ENCODE measurements at places on chromosomes 2 and 18.
A peak's percentile ranks its signal among the peaks of the same experiment; 100 is the strongest.

GRCh38 chr2:65566617-65567016 is 134.2 kb upstream of the SPRED2 start:
- H3K27me3 ChIP-seq: no peaks in the 10 kb centered on the region
- no peaks in the 10 kb centered on the region for H3K4me1 ChIP-seq
- no peaks in the 10 kb centered on the region for H3K36me3 ChIP-seq
- no peak for DNase-seq
- no peak overlapping the region for H3K27ac ChIP-seq

DNA sequence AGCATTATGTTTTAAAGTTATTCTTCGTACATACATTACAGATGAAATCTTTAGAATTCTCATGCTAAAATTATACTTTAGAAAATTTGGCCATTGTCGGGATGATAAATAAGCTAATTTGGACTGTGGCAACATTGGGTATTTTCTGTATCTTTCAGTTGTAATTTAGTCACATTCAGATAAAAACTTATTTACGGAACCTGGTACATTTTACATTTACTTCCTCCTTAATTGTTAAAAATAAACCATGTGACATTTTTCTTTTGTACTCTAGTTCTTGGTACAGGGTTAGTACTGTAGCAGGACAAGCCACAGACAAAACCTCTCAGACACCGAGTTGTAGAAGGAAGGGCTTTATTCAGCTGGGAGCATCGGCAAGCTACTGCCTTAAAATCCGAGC is 4.2 kb downstream of the CNDP2 start:
- H3K4me1 ChIP-seq: peaks cover 59% of the 10 kb centered on the region
- peak overlapping the region; percentile 91 for H3K4me3 ChIP-seq
- H3K27me3 ChIP-seq: no peaks in the 10 kb centered on the region

- no peak overlapping the region for H3K27ac ChIP-seq
- DNase-seq: no peak
- no peaks in the 10 kb centered on the region for H3K36me3 ChIP-seq
- no peak overlapping the region for H3K4me3 ChIP-seq
- H3K27me3 ChIP-seq: peaks cover 19% of the 10 kb centered on the region
These were observed 236.9 kb downstream of the RBM43 start for GRCh38 chr2:151024696-151025251.

DNA sequence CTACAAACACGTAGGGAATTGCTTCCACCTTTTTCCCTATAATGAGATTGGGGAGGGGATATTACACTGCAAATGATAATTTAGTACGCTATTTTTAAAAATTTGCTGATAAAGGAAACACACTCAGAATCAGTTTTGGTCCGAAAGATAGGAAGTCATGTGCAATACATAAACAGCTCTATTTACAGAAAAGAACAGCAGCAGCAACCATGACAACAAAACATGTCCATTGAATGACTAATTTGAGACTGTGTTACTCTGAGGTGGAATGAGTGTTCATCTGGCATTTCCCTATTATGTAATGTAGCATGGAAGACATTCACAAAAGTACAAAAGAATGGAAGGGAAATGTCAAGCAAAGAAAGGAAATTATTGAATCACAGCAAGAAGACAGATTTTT is 337.2 kb downstream of the NBAS start:
- no peak overlapping the region for H3K4me3 ChIP-seq
- DNase-seq: no peak
- no peaks in the 10 kb centered on the region for H3K4me1 ChIP-seq
- H3K27ac ChIP-seq: no peak overlapping the region

- H3K27me3 ChIP-seq: peaks cover 3% of the 10 kb centered on the region
- no peaks in the 10 kb centered on the region for H3K4me1 ChIP-seq
- no peak for DNase-seq
- no peak overlapping the region for H3K4me3 ChIP-seq
- H3K27ac ChIP-seq: no peak overlapping the region
These were observed 11.9 kb downstream of the SDC1 start for GRCh38 chr2:20212871-20213503.

DNA sequence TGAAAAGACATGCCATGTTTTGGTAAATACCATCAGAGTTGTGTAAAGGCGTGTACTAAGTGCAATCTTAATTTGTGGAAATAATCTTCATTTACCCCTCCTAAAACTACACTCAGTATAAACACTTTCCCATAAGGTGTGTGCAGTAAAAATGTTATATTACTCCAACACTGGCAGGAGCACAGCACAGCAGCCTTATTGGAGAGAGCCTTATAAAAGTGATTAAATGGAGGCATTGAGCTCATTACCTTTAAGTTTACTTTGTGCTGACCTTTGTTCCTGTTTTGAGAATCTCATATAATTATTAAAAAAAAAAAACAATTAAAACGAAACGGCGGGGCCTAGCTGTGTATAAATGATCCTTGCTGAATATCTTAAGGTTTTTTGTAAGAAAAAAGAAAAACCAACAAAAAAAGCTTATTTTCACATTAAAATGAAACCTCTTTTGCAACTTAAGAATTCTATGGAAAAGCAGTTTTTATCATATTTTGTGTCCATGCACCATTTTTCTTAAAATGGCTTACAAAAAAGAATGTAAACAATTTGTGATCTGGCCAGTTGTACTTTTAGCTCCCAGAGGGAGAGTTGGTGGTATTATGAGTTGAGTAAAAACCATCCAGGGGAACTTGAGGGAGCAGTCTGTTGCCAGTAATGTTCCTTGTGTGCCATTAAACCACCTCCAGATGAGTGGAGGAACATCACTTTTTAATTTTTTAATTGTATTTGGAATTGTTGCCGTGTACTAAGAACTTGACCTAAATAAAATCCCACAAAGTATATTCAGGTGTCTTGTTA is 103.4 kb downstream of the ABI2 start:
- H3K27ac ChIP-seq: no peak overlapping the region
- H3K4me1 ChIP-seq: no peaks in the 10 kb centered on the region
- H3K36me3 ChIP-seq: peaks cover 40% of the 10 kb centered on the region
- DNase-seq: no peak
- no peaks in the 10 kb centered on the region for H3K27me3 ChIP-seq
- no peak overlapping the region for H3K4me3 ChIP-seq

- peaks cover 99% of the 10 kb centered on the region for H3K4me1 ChIP-seq
- H3K4me3 ChIP-seq: peak overlapping the region; percentile 67
- H3K27me3 ChIP-seq: no peaks in the 10 kb centered on the region
- H3K36me3 ChIP-seq: peaks cover 20% of the 10 kb centered on the region
These were observed 98.0 kb downstream of the ANKRD44 start for GRCh38 chr2:197212344-197213262.

GRCh38 chr18:59704146-59704545 is 6.9 kb upstream of the CCBE1 start:
- H3K36me3 ChIP-seq: no peaks in the 10 kb centered on the region
- no peak overlapping the region for H3K4me3 ChIP-seq
- no peak overlapping the region for H3K27ac ChIP-seq
- peaks cover 19% of the 10 kb centered on the region for H3K27me3 ChIP-seq

DNA sequence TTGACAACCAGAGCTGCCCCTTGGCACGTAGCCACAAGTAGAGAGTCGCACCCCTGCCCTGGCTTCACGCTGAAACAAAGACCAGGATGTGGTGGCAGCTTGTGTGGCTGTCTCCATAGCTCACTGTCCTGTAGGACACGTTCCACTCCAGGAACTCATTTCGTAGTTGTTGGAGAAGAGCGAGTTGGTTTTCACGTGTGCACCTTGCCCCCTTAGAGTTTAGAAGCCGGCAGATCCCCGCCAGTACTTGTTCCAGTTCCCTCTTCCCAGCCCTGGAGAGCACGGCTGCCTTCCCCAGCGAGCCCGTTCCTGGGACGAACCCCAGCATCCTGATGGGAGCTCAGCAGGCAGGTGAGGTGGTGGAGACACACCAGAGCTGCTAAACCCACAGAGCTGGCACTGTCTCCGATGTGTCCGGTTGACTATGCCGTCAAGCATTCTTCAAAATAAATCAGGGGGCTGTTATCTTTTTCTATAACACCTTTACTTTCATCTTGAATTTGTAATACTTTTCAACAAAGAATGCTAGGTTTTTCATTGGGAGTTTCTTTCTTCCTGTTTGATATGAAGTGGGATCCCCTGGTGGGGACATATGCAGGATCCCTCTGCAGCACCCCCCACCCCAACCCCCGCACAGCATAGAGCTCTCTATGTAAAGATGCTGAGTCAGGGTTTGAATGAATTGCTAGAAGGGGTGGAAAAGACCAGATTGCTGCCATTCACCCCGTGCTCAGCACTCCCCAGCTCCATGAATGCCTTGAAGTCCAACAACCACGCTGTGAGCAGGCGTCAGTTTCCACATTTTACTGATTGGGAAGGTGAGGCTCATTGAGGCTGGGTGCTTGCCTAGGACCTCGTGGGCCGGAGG is 44.5 kb downstream of the GREB1 start:
- H3K27ac ChIP-seq: no peak overlapping the region
- DNase-seq: no peak
- H3K4me1 ChIP-seq: peaks cover 8% of the 10 kb centered on the region
- peaks cover 17% of the 10 kb centered on the region for H3K27me3 ChIP-seq
- no peak overlapping the region for H3K4me3 ChIP-seq

DNA sequence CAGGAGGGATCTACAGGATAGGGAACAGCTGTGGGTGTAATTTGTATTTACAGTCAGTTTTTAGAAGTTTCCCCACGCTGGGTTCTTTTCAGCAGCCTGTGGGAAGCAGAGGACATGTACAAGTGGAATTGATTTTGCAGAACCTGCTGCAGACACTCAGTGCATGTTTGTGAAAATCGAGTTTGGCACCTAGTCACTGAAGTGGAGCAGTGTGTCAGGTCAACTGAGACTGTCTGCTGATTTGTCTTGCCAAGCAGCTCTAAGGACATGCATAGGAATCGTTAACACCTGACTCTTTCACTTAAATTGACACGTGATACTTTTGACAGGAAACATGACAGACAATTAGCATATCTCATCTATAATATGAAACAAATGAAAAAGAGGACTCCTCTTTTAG is 416.6 kb downstream of the TMX3 start:
- no peaks in the 10 kb centered on the region for H3K36me3 ChIP-seq
- H3K27me3 ChIP-seq: no peaks in the 10 kb centered on the region
- H3K4me3 ChIP-seq: no peak overlapping the region
- no peak overlapping the region for H3K27ac ChIP-seq
- no peak for DNase-seq

- no peaks in the 10 kb centered on the region for H3K4me1 ChIP-seq
- H3K4me3 ChIP-seq: no peak overlapping the region
- peaks cover 21% of the 10 kb centered on the region for H3K27me3 ChIP-seq
- H3K27ac ChIP-seq: no peak overlapping the region
- no peaks in the 10 kb centered on the region for H3K36me3 ChIP-seq
- no peak for DNase-seq
These were observed 95.9 kb downstream of the KCNF1 start for GRCh38 chr2:11007331-11008264.

Data from activated T-cell treated with anti-CD3 and anti-CD28 coated beads, Interleukin-2, amount 50 U/mL, for 24 hours (primary cell).